ENCODE measurements at places on chromosomes 7 and 10.

DNA sequence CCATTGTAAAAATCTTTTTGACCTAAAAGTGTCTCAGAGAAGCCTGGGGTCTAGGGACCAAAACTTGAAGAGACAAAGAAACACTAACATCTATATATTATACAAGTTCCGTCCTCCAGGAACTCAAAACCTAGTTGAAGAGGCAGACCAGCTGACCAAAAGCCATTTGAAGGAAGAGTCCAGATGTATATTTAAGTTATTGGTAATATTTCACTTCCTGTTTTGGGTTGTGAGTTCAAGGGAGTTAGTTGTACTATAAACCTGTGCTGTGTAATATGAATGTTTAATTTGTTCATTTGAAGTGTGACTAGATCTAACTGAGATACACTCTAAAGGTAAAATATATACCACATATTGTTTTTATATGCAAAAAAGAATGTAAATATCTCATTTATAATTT is 45.0 kb downstream of the CDK1 start:
- no peak for DNase-seq

DNA sequence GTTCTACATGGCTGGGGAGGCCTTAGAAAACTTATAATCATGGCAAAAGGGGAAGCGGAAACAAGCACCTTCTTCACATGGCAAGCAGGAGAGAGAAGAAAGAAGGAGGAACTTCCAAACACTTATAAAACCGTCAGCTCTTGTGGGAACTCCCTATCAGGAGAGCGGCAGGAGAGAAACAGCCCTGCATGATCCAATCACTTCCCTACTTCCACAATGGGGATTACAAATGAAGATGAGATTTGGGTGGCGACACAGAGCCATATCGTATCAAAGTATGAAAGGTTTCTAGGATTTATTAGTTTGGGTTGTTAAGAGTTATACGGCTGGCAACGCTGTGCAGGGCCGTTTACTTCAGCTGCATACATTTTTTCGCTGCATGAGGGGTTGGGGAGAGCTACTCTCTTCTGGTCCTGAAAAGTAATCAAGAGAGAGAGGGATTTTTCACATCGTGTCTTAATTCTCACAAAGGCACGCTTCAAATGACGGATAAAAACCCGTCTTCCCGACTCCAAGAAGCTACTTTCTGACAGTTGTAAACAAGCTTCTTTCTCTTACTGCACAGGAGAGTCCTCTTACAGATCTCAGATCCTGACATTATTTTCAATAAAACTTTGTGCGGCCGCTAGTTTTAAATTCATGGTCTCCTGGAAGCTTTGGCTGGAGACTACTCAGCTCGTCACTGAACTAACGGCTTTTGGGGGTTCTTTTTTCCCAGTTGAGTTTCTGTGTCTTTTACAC is 751 bp upstream of the GTPBP10 start:
- peak; percentile 43 for DNase-seq

GRCh38 chr7:42522227-42522991 is 285.4 kb upstream of the GLI3 start:
- no peak for DNase-seq

- DNase-seq = peak; percentile 25
Observed at GRCh38 chr7:82441669-82442478, 1.7 kb downstream of the CACNA2D1 start.

GRCh38 chr10:113894581-113894980 is 40.1 kb downstream of the NHLRC2 start:
- no peak for DNase-seq

All from NCI-H2029 treated with DMSO at 0.1 percent for 48 hours (cell line).